ENCODE measurements at places on chromosomes 1 and 21.

DNA sequence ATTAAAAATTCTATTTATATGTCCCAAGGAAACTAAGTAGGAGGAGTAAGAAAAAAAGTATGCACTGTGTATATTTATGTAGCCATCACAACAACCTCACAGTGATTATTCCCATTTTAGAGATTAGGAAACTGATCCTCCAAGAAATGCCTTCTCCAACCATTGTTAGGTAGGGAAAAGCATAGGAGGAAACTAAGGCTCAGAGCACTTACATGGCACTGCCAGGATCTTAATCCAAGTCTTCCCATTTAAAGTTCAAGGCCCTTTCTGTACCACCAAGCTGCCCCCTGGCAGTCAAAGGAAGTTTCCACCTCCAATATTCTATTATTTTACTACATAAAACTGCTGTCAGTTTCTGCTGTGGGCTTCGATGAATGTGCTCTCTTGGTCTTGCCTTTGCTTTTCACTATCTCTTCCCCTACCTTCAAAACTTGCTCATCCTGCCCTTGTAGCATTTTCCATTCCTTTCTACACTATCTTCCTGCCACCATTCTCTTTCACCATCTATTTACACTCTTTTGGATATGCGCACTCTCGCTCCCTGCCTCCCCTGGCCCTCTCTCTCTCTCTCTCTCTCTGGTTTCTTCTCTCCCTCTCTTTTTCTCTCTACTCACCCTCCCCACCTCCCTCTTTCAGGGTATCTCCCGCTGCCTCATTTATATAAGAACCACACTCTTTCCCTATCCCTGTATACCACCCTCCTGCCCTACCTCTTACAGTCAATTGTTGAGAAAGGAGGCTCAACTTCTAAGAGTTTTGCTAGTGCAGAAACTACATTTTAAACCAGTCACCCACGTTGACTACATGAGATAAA lies 34.0 kb downstream of the PUM1 start:
- no peak for DNase-seq

GRCh38 chr1:93033785-93034184 lies 45.3 kb upstream of the MTF2 start:
- peak; percentile 84 for DNase-seq

- no peak for DNase-seq
Observed at GRCh38 chr1:208127792-208128529, 116.2 kb downstream of the PLXNA2 start.

GRCh38 chr1:70072231-70072751 lies 133.1 kb downstream of the LRRC40 start:
- peak; percentile 2 for DNase-seq

GRCh38 chr1:231041719-231042261 lies 1.7 kb upstream of the FAM89A start:
- DNase-seq, result no peak
